ENCODE measurements at places on chromosomes 11 and 22.
A peak's percentile ranks its signal among the peaks of the same experiment; 100 is the strongest.

- DNase-seq = peak; percentile 26
Measured at GRCh38 chr11:32396991-32397390, 38.3 kb downstream of the WT1 start.

GRCh38 chr11:67033661-67034166 is 10.8 kb downstream of the SYT12 start:
- peak; percentile 93 for DNase-seq

DNA sequence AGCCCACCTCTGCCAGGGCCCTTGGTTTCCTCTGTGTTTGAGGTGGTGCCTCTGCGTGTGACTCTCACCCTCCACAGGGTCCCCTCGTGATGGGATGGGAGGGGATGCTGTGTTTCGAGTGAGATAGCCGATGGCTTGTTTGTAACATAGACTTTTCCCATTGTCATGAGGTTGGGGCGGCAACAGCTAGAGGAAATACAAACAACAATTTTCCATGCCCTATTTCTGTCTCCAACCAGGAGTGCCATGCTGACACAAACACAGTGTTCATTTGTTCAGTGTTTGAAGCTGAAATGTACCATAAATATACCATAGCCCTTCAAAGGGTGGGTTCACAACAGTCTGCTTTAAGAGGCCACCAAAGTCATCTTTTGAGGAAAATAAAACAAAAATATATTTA is 19.5 kb upstream of the NAV2 start:
- DNase-seq = no peak

DNA sequence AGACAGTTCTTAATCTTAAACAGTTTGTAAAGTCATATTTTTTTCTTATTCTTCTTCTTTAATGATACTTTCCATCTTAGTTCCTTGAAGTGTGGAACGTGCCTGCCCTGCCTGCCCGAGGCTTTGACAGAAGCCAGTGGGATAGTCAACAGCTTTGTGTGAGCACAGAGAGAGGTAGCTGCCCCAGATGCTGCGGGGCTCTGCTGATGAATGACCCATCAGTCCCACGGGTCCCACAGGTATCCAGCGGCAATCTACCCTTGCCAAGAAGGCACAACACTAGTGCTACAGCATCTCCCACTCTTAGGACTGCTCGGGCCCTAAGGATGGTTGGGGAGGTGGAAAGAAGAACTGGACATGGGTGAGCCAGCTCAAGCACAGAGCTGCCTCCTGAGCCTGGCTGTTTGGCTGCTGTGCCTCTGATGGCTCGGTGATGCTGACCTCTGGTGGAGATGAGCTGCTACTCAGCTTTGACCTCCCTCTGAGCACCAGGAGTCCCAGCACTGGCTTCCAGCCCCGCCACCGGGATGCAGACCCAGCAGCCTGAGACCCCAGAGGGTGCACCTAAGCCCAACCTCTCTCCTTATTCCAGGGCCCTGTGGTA is 11.8 kb upstream of the APLNR start:
- peak; percentile 67 for DNase-seq

GRCh38 chr11:101955278-101955677 is 39.0 kb upstream of the ANGPTL5 start:
- no peak for DNase-seq

- DNase-seq = no peak
Measured at GRCh38 chr11:117183724-117184349, 5.3 kb downstream of the SIDT2 start.

DNA sequence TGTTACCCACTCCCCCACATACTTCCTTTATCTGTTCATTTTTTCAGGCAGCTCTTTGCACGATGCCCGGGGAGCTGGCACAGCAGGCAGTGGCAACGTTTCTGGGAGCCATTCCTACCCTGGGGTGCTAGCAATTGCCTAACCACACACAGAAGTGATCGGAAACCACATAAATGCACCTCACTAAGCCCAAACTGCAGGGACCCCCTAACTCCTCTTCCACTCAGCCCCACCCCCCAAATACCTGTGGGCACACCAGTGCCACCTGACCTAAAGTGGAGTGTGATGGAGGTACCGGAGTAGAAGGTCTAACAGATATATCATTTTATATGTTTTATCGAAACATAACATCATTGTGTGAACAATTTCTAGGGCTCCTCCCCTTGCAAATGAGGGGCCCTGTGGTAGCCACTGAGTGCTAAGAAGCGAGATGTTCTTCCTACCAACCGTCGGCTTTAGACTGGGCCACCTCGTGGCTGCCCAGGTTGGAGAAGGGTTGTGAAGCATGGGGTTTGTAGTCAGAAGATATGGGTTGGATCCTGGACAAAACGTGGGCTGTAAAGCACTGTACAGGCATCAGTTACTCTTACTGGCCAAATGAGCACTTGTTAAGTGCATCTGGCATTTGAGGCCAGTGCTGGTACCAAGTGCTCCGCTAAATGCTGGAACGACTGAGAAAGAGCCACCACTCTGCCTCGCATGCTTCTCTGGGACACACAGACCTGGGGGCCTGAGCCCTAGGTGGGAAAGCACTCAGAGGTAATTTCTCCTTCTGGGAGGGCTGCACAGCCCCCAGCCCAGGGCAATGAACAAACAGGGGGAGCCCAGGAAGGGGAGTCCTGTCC is 2.8 kb downstream of the MRGPRD start:
- DNase-seq = no peak

DNA sequence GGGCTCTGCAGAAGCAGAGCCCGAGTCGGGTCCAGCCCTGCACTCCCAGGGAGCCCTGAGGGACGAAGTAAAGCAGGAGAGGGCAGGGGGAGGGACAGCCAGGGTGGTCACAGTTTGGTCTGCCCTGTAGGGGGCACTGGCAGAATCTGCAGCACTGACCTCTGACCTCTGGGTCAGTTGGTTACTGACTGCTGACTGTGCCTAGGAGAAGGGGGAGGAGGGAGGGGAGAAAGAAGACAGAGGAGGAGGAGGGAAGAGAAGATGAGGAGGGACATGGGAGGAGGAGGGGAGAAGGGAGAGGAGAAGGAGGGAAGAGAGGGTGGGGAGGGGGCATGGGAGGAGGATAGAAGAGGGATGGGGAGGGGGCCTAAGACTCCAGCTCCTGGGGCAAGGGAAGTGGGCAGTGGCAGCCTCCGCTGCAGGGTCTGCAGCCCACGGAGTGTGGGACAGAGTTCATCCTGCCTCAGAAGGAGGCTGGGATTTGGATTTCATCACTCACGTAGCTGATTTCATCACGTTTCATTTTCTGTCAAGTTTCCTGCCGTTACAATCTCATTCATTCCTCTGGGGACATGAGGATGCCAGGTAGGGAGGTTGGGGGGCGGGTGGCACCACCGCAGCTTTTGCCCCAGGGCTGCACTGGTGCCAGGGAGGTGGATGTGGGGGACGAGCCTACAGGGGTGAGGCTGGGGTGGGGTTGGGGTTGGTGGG is 55.2 kb downstream of the FLRT1 start:
- DNase-seq = no peak

DNA sequence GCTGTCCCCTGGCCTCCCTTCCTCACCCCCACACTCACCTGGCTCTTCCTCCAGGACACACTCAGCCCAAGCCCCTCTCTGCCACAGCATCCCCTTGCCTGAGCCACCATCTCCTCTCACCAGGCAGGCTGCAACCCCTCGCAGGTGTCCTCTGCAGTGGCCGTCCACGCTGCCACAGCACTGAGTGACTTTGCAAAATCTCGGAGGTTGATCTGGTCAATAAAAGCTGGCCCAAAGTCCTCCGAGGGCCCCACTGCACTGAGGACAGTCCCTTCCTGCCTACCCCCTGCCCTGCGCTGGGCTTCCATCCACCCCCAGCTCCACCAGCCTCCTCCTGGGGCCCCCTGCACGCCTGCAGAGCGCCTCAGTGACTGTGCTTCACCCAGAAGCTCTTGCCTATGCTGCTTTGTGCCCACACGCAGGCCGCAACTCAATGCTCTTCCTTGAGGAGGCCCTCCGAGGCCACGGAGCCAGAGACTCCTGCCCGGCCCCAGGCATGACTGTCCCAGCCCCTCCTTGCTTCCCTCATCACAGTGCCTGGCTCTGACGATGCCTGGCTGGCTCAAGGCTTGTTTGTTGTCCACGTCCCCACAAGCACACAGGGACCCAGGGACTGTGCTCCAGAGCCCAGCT is 30.8 kb upstream of the SLC22A12 start:
- no peak for DNase-seq

- DNase-seq = no peak
Measured at GRCh38 chr11:106461839-106462545, 384.5 kb downstream of the AASDHPPT start.

GRCh38 chr22:20034143-20034542 is 13.2 kb downstream of the TANGO2 start:
- DNase-seq = no peak

GRCh38 chr11:79344753-79345294 is 96.0 kb downstream of the TENM4 start:
- no peak for DNase-seq

- DNase-seq = no peak
Measured at GRCh38 chr11:120130991-120131760, 6.7 kb downstream of the TRIM29 start.

- DNase-seq = peak; percentile 70
Measured at GRCh38 chr11:59135648-59136461, 6.8 kb upstream of the FAM111A start.

DNA sequence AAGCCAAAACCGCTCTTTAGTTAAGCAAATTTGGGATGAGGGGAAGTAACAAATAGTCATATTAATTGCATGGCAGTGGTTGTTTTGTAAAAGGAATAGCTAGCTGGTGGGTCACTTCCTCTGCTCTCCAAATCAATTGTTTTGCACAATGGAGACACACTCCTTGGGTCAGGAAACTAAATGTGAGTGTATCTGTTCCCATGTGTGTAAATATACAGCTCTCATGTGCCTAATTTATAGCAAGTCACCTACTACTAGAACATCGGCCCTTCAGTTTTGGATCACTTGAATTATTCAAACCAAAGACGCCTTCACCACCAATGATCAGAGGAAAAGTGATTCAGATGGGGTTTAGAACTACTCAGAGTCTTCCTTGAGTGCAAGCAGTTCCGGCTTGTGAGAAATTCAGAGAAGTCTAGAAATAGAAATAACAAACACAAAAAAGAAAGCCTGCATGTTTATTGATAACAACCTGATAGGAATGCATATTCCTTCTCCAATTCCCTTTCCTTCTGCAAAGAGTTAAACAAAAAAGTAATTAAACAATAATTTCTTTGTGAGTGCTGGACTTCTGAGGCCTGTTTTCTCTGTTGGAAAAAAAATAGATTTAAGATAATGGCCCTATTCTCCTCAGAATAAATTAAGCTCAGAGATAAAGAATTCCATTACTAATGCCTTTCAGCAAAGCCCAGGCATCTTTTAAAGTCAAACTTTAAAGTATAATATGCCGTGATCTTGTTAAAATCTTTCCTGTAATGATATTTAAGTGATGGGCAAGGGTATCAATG is 100.4 kb downstream of the KIRREL3 start:
- DNase-seq = no peak

DNA sequence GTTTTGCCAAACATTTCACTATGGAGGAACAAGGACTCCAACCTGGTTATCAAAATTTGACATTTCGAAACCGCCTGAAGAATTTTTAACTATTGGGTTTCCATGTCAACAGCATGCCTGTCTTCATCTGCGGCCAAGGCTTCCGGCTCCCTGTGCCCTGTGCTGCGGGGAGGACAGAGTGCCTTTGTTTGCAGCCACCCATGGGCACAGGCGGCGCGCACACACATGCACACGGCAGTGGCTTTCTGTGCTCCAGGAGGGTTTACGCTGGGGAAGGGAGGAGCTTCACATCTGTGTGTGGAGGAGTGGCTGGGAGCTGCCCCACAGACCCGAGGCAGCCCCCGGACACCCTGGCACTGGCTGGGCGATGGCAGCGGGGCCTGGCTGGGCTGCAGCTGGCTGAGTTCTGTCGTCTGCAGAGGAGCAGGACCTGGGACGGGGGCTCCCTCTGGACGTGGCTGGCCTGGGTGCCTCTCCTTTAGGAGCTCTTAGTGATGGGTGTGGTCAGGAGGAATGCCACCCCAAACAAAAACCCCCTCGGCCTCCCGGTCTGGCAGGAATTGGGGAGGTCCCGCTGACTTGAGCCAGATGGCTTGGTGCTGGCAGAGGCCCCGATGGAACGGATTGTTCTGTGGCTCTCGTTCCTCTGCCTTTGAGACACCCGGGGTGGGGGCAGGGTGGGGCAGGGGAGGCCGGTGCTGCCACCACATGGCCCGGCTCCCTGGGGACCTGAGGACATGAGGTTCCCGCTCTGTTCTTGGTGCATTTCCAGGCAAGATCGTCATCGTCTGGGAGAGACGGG is 1290.9 kb downstream of the BRD1 start:
- no peak for DNase-seq

- peak; percentile 82 for DNase-seq
Measured at GRCh38 chr11:121112498-121113455, 11.7 kb downstream of the TECTA start.

DNA sequence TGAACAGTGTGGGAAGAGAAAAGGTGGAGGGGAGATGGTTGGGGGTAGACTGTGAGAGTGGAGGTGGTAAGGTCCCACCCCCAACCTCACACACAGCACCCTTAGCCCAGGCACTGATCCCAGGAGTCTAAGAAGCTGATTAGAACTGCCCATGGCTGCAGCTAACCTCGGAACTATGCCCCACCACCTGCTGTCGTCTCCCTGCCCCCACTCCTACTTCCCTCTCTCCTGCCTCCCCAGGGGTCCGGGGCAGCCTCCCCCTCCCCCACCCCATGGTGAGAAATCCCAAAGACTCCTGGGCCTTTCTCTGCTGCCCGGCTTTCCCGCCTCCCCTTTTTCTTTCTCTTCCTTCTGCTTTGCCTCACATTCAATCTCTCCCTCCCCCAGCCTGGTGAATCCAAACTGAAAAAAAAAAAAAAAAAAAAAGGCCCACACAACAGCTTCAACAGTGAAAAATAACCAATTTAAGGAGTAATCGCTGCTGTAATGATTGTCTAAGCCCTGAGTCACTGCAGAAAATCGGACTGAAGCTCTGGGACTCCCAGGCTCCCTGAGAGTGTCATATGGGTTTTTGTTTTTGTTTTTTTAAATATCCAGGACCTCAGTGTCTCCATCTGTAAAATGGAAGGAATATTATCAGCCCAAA is 9.6 kb upstream of the TP53I11 start:
- DNase-seq = no peak

DNA sequence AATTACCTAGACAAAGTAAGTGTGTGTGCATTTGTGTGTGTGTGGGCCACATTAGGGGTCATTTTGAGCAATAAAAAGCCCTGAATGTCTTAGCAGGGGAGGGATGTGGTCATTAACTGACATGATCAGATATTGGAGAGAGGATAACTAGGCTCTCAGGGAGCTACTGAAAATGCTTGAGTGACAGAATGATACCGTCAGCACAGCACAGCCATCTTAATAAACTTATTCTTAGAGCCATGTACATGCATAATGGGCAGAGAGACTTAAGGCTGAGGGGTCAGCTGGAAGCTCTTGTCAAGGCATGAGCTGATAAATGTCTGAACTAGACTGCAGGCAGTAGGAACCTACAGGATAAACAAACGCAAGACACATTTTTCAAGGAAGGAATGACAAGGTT is 239.1 kb upstream of the NCAM1 start:
- no peak for DNase-seq

All from HT1080 (cell line).